ENCODE measurements at places on chromosomes 4 and X. TPM values are rescaled to one million over a fixed set of nuclear protein-coding genes. Genes with fewer than 3 reads are reported as not detected.

The GLRA2 gene
- not detected for total RNA-seq

The RFC1 gene
- 43.8 TPM for total RNA-seq

The RAB9B gene
- total RNA-seq: 0.13 TPM

The PCDH19 gene
- total RNA-seq: 0.07 TPM

The ADH4 gene
- not detected for total RNA-seq

The ADGRG4 gene
- total RNA-seq: 0.10 TPM

The DNAAF6 gene
- not detected for total RNA-seq

The CD38 gene
- 4.5 TPM for total RNA-seq

The PNCK gene
- not detected for total RNA-seq

The FGFBP1 gene
- not detected for total RNA-seq

The ANXA10 gene
- not detected for total RNA-seq

The GAGE12F gene
- total RNA-seq: not detected

The MAGEA1 gene
- not detected for total RNA-seq

The RPA4 gene
- 0.49 TPM for total RNA-seq

The FHDC1 gene
- 0.10 TPM for total RNA-seq

The FAT4 gene
- 19.2 TPM for total RNA-seq

The MAMLD1 gene
- 2.8 TPM for total RNA-seq

The DAPP1 gene
- total RNA-seq: not detected

The NCAPG gene
- 45.1 TPM for total RNA-seq

The CSAG3 gene
- not detected for total RNA-seq

The NLGN3 gene
- not detected for total RNA-seq

The TLR2 gene
- total RNA-seq: 13.8 TPM

The HSFX3 gene
- total RNA-seq: not detected
